Effector memory CD4-positive, alpha-beta T cell (primary cell): ENCODE measurements at places on chromosomes 2 and 18.

GRCh38 chr2:141692829-141693228 is 438.0 kb downstream of the LRP1B start:
- DNase-seq: no peak

- DNase-seq: no peak
Observed at GRCh38 chr18:79465392-79465991, 69.8 kb downstream of the NFATC1 start.

DNA sequence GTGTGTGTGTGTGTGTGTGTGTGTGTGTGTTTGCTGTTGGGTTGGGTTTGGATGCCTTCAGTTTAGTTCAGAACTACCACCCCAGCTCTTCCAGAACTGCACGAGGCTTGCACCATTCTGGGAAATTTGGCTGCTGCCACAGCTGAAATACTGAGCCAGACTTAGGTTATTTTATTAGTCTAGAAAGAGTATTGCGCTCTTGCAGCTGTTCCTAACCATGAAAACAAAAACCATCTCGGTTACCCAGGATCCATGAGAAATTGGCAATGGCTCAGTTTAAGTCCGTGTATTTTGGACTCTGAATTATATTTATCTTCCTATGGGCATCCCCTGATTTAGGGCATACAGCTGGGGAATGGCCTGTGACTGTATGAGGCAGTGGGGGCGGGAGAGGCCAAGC is 83.2 kb downstream of the TANC1 start:
- no peak for DNase-seq

- no peak for DNase-seq
Observed at GRCh38 chr2:198698230-198698629, 759.5 kb downstream of the SATB2 start.

- no peak for DNase-seq
Observed at GRCh38 chr2:85183479-85183878, 50.3 kb downstream of the TCF7L1 start.

GRCh38 chr18:8959551-8960135 is 142.9 kb upstream of the NDUFV2 start:
- DNase-seq: no peak

DNA sequence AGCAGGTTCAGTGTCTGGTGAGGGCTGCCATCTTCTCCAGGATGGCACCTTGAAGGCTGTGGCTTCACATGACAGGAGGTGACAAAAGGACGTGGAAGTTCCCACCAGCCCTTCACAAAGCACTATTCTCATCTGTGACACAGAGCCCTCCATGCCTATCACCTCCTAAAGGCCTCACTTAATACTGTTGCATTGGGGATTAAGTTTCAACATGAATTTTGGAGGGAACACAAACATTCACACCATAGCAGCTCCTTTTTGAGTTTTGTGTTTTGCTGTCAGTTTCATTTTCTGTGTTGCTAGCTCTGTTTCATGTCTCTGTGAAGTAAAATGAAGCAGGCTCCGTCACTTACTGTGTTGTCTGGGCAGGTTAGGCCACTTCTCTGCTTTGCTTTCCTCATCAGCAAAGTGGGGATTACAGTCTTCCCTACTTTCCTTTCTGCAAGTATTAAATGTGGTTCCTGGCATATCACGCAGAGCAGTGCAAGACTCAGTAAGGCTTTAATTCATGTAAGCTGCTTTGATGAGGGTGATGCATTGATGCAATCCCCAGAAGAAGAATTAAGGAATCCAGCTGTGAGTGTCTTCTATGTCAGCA is 31.6 kb downstream of the LIMS1 start:
- no peak for DNase-seq

GRCh38 chr2:44429034-44429433 is 67.3 kb downstream of the CAMKMT start:
- no peak for DNase-seq

- DNase-seq: no peak
Observed at GRCh38 chr2:60677356-60677755, 78.7 kb upstream of the PAPOLG start.

- peak; percentile 42 for DNase-seq
Observed at GRCh38 chr2:105749583-105750400, 5.1 kb downstream of the NCK2 start.

DNA sequence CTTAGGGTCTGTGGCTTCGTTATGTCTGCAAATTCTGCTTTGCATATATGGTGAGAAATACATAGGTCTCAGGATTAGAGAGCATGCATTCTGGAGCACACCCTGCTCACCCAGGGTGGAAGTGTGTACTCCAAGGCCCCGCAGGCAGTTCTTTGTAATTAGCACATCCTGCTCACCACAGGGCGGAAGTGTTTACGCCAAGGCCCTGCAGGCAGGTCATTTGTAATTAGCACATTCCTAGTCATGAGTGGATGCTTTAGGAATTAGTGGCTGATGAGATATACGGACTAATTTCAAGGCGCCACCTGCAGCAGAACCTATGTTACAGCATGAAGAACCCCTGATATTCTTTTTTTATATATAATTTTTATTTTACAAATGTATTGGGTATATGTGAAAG is 4.2 kb downstream of the ALLC start:
- no peak for DNase-seq

GRCh38 chr2:180442860-180443644 is 436.0 kb upstream of the CWC22 start:
- no peak for DNase-seq

- DNase-seq: no peak
Observed at GRCh38 chr2:127469974-127470373, 51.7 kb downstream of the PROC start.

- peak; percentile 78 for DNase-seq
Observed at GRCh38 chr2:159904127-159904958, 106.3 kb upstream of the CD302 start.

GRCh38 chr2:111642586-111643327 is 241.2 kb downstream of the ANAPC1 start:
- DNase-seq: no peak

GRCh38 chr18:75439348-75439747 is 11.8 kb upstream of the SMIM21 start:
- DNase-seq: no peak

DNA sequence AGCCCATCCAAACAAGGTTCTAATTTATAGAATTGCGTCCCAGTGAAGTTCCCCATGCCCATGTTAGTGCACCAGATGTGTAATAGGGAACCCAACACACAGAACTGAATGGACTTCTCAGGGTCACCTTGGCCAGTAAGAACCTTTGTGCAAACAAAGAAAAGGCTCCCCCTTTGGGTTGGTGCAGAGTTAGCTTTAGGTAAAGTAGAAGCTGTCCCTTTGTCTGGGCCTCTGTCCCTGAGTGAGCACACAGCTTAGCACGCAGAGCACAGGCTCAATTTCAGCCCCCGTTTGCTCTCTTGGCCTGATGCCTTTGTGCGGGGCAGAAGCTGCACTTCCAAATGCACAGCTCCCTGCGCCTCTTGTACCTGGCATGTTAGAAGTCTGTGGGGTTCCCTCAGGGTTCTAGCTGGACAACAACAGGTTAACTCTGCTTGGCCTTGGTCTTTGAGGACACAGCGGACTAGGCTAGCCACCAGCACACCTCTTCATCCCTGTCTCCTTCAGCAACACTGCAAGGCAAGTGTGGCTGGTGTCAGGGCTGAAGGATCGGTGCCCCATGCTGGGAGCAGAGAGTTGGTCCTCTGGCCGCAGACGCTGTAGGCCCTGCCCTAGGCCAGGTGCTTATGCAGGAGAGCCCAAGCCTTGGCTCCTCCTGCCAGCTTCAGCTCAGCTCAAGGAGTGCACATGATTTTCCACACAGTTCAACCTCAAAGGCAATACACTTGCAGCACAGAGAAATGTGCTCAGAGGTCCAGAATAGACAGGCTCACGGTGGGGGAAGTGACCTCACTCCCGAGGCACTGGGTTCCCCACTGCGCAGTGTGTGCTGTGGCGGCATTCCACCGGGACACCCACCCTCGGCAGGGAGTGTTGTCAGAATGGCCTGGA is 73.3 kb upstream of the FOSL2 start:
- DNase-seq: no peak

DNA sequence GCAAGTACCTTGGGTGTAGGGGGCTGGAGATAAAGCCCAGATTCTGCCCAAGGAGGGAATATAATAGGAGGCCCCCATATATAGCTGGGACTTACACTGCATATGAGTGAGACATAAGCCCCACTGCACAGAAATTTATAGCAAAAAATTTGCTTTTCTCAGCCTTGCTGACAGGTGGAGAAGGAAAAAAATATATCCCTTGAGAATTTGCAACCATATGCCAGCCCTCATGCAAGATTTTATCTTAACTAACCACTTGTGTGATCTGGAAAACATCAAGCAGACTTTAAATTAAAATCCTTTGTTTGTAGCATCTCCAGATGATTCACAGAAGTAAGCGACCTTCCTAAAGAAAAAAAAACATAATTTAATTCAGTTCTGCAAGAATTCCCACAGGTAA is 288.2 kb downstream of the BCL2 start:
- no peak for DNase-seq

DNA sequence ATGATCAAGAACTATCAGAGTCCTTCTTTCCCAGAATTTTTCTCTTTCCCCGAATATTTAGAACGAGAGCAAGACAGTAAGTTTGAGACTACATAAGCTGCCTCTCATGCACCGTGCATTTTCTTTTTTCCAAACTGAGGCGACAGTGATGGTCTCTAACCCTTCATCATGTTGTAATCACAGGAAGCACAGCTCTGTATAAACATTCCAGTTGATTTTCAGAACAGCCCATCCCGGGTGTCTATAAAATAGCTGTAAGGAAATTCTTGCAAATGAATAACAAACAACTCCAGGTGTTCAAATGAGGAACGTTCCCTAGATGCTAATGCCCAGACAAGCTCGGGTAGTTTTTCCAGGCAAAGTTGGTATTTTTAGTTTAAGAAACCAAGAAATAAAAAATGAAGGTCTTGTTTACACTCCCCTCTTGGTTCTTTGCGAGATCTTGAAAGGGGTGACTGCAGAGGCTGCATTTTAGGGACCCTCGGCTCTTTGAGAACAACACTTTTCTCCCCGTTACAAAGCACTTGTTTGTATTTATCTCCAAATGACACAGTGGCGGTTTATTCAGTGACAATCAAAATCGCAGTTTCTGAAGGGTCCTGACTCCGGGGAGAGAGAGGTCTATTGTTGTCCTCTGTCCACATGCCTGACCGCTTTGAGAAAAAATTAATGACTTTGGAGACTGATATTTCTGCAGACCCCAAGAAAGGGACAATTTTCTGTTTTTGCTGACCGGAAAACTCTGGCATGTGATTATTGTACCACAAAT is 101.1 kb upstream of the NCK2 start:
- no peak for DNase-seq

GRCh38 chr2:24403168-24403831 is 43.0 kb upstream of the ITSN2 start:
- DNase-seq: no peak

- DNase-seq: no peak
Observed at GRCh38 chr2:156719036-156719435, 282.9 kb downstream of the GPD2 start.

DNA sequence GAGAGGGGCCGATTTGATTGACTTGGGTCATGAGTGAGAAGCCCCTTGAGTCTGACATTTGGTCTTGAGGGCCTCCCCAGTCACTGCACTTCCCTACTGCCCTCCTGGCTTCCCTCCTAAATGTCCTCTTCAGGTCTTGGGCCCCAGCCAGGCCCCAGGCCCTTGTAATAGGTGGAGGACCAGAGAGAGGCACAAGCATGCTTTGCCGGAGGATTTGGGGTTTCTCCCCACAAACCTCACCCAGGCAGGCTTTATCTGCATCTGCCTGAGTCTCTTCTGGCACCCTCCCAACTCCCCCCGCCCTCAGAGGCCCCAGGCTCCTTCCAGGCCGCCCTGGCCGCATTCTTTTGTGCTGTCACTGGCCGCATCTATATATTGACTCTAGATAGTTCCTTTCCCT is 270.7 kb downstream of the HAUS1 start:
- no peak for DNase-seq

DNA sequence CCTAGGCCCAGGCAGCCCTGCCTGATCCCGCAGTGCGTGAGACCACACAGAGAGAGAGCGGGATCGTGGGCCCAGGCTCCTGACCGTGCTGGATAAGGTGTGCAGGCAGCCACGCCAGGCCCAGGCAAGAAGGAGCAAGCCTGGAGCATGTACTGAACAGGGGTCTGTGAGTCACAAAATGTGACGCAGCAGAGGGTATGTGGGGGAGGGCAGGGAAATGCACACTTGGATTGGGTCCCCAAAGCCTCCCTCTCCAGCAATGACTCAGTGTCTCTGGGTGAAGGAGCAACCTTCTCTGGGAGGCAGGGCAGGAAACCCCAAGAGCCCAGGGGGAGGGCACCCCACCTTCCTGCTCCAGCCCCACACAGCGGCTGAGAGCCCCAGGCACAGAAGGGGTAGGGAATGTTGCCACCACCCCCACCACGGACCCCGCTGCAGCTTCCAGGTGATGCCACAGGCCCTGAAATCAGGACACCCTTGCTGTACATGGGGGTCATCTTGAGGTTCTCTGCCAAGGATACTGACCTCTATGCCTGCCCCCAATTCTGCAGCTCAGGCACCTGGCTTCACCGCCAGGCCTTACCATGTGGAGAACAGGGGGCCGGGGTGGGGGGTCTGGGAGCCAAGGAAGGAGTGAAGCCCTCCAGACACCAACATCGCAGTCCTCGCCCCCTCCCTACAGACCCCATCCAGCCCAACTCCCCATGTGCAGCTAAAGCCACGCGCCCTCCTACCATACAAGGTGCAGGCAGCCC is 1.3 kb upstream of the GPC1 start:
- no peak for DNase-seq

DNA sequence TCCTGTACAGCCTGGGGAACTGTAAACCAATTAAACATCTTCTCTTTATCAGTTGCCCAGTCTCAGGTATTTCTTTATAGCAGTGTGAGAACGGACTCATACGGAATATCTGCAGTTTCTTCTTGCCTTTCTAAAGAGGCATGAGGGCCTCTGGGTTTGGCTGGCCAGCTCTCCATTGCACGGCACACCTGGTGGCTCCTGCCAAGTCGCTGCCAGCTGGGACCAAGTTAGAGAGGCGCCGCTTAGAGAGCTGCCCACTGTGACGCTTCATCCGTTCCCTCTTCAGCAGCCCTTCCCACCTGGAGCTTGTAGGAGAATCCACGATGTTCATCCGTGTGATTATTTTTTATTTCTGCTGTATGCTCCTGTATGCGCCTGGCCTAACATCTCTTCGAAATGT is 195.4 kb downstream of the TWIST2 start:
- no peak for DNase-seq

GRCh38 chr18:11767935-11768334 is 78.9 kb downstream of the GNAL start:
- DNase-seq: no peak

GRCh38 chr2:197538412-197538811 is 22.5 kb downstream of the MOB4 start:
- no peak for DNase-seq

- no peak for DNase-seq
Observed at GRCh38 chr2:128447538-128447995, 128.9 kb upstream of the HS6ST1 start.

DNA sequence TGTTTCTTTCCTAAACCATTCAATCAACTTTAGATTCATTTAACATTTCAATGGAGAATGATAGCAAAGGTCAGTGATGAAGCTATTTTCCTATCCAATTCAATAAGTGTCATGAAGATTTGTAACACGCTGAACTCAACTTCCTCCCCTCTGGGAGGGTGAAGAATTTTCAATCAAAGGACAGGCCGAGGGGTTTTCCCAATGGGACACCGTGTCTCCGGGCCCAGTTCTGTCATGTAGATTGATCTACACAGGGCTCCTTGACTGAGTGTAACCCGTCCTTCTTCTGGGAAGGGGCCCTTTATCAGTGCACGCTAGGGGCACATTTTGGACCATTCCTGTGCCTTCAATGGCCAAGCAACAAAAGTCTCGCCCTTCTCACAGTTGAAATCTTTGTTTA is 90.1 kb downstream of the KCNE4 start:
- no peak for DNase-seq
